ENCODE measurements at places on chromosomes 16 and 17.

DNA sequence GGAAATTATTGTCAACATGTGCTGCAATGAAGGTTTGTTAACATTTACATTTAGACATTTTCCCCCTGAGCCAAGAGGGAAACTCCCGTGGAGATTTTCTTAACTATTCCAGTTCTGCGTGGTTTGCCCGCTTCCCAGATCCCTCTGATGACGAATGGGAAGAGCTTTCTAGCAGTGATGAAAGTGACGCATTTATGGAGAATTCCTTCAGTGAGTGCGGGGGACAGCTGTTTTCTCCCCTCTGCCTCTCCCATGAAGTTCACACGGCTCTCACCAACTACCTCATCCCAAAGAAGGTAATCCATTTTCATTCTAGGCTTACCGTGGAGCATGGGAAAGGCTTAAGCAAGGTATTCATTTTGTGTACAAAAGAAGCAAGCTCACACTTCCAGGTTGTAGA lies 18.2 kb downstream of the HEATR3 start:
- no peak for DNase-seq

DNA sequence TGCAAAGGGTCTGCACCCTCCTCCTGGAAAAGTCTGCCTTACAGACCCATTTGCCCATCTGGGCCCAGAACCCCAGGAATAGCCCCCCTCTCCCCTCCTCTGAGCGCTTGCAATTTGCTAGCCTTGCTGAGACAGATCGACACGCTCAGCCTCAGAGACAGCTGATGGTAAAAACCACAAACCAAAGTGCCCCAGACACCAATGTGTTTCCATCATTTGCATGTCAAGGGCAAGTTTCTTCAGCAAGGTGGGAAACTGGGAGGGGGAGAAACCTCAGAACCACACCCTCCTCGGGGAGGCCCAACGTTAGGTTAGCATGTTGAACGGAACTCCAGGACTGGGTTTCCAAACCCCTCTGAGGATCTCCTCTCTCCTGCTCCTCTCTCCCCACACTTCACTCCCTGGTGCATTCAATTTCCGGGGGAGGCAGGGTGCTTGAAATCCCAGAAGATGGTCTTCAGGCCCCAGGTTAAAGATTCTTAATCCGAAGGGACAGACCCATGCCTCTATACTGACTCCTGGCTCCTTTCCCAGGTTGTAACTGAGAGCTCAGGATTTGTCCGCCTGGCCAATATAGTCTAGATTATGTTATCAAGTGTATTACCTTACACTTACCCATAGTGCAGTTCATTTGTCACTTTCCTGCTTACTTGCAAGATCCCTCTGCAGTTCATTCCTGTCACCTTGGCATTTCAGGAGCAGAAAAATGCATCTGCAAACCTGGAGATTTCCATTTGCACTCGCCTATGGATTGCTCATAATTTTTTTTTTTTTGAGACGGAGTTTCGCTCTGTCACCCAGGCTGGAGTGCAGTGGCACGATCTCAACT lies 1.3 kb upstream of the CUEDC1 start:
- DNase-seq = no peak

- DNase-seq = no peak
Measured at GRCh38 chr16:21236831-21237230, 3.3 kb downstream of the ANKS4B start.

- DNase-seq = no peak
Measured at GRCh38 chr17:53032861-53033271, 789.9 kb upstream of the KIF2B start.

- DNase-seq = no peak
Measured at GRCh38 chr16:76932541-76933211, 258.3 kb upstream of the MON1B start.

DNA sequence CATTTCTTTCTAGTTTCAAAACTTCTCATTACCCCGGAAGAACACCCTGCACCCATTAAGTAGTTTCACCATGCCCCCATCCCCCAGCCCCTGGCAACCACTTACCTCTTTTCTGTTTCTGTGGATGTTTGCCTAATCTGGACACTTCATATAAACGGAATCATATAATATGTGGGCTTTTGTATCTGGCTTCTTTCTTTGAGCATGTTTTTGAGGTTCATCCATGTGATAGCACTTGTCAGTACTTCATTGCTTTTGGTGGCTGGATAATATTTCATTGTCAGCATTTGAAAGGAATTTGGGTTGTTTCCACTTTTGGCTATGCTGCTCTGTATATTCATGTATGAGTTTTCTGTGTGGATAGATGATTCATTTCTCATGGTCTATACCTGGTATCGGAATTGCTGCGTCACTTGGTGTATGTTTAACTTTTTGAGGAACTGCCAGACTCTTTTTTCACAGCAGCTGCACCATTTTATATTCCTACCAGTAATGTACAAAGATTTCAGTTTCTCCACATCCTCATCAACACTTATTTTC lies 30.0 kb upstream of the SLC5A10 start:
- no peak for DNase-seq

DNA sequence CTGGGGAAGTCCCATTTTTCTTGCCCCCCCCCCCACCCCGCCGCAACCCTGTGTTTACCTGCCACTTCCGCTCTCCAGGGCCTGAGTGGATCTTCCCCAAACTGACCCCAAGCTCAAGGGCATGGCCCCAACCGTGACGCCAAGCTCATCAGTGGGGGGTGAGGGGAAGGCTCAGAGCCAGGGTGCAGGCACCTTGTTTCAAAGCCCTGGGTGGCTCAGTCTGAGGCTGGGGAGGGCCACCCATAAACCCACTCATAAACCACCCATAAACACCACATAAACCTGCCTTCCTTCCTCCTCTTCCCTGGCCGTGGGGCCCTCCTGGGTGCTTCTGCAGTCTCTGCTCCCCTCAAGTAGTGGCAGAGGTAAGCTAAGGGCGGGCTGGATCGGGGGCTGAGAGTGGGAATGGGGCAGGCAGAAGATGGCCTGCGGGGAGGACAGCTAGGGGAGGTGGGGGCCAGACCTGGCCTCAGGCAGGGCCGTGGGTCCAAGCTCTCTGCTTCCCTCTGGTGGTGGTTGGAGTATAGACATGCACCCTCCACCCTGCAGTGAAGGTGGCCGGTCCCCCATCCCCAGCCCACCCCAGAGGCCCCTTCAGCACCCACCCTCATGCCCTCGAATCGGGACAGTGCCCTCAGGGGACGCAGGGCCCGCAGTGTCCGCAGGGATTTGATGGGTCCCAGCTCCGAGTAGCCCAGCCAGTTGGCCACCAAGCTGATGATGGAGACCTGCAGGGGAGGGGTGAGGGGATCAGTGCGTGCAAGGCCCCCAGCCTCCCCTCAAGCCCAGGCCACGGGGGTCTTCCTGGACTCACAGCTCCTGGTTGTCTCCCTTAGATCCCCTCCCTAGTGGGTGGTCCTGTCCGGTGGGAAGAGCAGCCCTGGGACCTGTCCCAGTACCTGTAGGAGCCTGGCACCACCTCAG lies 14.6 kb upstream of the CD79B start:
- peak; percentile 63 for DNase-seq

GRCh38 chr17:5837055-5837491 lies 233.1 kb upstream of the WSCD1 start:
- no peak for DNase-seq

DNA sequence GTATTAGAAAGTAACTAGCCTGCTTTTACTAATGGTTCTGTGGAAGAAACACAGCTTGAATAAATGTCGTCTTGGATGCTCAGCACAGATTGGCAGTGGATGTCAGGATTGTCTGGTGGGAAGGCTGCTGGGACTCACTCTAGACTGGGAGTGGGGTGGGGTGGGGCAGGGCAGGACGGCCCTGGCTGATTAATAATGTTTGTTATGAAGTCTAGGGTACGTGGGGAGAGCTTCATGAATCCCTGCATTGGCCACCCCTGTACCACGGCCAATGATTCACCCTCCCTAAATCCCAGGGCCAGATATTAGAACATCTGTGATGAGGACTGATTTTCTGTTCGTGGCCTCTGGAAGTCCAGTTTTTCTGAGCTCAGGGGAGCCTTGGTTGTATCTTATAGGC lies 421.0 kb downstream of the WWOX start:
- no peak for DNase-seq

DNA sequence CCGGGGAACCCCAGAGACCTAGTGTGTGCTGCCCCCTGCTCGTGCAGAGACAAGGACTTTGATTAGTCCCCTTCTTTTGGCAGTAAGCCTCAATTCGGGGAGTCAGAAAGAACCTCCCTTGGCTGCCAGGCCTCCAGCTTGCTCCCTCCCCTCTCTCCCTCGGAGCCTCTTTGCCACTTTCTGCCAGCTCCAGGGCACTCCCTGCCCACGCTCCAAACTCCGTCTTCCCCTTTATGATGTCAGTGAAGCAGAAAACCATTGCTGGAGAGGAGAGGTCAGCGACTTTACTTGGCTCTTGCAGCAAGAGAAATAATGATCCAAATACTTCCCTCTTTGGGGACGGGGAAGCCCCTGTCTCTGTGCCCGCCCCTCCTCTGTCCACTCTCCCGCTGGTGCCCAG lies 28.1 kb downstream of the TTYH2 start:
- DNase-seq = no peak

DNA sequence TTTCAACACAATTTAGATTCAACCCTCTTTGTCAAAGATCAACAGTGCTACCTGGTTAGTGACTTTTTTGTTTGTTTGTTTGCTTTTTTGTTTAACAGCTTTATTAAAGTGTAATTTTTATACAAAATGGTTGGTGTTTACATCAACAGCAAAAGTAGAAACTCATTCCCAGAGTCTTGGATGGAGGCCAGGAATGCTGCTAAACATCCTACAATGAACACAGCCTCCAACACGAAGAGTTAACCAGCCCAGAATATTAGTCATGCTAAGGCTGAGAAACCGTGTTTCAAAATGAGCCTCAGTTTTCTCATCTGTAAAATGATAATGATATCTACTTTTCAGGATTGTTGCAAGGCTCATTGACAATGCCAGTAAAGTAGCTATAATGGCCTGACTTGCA lies 211.0 kb upstream of the MAF start:
- no peak for DNase-seq

DNA sequence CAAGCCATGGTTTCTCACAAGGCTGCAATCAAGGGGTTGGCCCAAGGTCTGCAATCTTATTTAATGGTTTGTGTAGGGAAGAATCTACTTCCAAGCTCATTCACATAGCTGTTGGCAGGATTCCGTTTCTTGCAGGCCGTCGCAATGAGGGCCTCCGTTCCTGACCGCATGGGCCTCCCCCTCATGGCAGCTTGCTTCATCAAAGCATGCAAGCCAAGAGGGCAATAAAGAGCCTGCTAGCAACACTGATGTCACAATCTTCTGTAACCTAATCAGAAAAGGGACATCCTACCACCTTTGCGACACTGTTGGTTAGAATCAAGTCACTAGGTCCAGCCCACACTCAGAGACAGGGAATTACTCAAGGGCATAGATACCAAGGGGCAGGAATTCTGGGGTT lies 95.5 kb downstream of the CCT6B start:
- no peak for DNase-seq

- no peak for DNase-seq
Measured at GRCh38 chr16:86510465-86511261, at the start of gene FOXF1. FOXF1 (plus strand) TSS chr16:86510527; CDS start chr16:86510570, 43 bp downstream.

- no peak for DNase-seq
Measured at GRCh38 chr17:74639704-74640151, 16.2 kb upstream of the CD300E start.

- DNase-seq = peak; percentile 26
Measured at GRCh38 chr16:22161999-22162655, at the start of gene SDR42E2. SDR42E2 (plus strand) TSS chr16:22162506; CDS start chr16:22165583, 3,077 bp downstream.

GRCh38 chr17:10156599-10156947 lies 41.8 kb downstream of the GAS7 start:
- DNase-seq = no peak

- no peak for DNase-seq
Measured at GRCh38 chr17:37054894-37055293, 106.1 kb downstream of the AATF start.

DNA sequence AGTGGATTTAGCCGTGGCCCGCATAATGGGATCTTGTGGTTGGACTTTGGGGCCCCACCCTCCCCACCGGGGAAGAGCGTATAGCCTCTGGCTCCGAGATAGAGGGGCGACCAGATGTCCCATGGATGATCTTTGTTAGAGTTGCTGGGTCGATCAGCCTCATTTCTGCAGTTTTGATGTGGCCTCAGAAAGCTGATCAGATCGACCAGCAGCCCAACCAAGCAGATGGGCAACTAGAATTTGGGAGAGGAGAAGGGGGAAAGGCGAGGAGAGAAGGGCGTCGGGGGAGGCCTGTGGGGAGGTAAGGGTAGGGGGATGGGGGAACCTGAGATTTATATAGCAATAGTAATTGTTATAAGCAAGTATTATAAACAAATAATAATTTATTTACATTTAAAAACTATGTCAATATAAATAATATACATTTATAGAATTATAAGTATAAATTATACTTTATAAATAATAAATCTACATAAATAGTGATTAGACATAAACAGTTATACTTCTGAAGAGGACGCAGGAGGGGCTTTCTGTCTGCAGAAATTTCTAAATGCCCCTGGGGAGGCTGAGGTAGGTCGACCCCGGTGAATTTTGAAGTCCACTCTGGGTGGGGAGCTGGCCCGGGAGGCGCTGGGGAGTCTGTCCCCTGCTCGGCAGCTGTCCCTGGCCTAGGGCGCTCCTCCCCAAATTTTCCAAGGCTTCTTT lies 136.3 kb downstream of the KCNJ12 start:
- no peak for DNase-seq

DNA sequence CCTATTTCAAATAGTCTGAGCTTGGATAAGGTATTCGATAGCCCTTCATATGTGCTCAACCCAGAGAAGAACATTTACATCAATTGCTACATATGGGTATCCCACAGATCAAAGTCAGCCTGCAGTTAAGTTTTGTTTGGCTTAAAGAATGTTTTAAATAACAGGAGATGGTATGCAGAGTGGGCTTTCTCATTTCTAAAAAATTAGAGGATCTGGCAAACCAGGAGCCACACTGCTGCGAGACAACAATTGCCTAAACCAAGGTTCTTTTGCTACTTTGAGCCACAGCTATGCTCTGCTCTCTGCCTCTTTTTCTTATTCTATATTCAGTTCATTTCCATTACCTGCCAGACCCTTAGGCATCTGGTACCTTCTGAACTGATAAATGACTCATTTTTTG lies 30.2 kb upstream of the ARHGAP44 start:
- no peak for DNase-seq

- no peak for DNase-seq
Measured at GRCh38 chr17:58282442-58282841, 1.7 kb upstream of the MPO start.

Measured in stimulated activated CD4-positive, alpha-beta T cell treated with anti-CD3 and anti-CD28 coated beads, Interleukin-2, amount 100 ng/mL, for 48 hours (primary cell).